H4 (cell line): ENCODE measurements at places on chromosomes 7 and 10. TPM values are rescaled to one million over a fixed set of nuclear protein-coding genes. Genes with fewer than 3 reads are reported as not detected.

The TAS2R4 gene
- total RNA-seq, result not detected in 2 replicates

The TEX36 gene
- total RNA-seq, result not detected in 2 replicates

The CLCN1 gene
- total RNA-seq, result not detected in 2 replicates

The NOS3 gene
- total RNA-seq, result 0.29 and 0.60 TPM in 2 replicates

The OR2A7 gene
- total RNA-seq, result not detected in 2 replicates

The RNF148 gene
- 0.14 and 0.86 TPM in 2 replicates for total RNA-seq

The ANXA8L1 gene
- total RNA-seq, result not detected in 2 replicates

The PON1 gene
- not detected in 2 replicates for total RNA-seq

The ANKRD30A gene
- total RNA-seq, result 0.41 and 1.2 TPM in 2 replicates
